ENCODE measurements at places on chromosomes 7 and 10.

- DNase-seq = no peak
Measured at GRCh38 chr10:130400890-130401289, 264.7 kb downstream of the GLRX3 start.

DNA sequence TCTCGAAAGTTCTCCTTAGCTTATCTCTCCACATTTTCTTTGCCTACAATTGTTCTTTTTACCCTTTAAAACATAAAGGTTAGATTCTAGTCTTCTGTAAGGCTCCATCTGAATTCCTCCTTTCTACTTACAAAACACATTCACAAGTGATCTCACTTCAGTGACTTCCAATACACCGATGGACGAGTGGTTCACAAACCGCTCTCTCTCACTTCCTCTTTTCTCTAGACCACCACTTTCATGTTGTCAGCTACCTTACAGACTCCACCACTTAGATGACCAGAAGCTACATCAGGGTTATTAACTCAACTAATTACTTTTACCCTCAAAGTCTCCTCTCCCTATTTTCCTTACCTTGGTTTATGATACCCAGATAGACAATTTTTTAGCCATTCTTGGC lies 11.8 kb downstream of the MET start:
- DNase-seq = peak; percentile 15

DNA sequence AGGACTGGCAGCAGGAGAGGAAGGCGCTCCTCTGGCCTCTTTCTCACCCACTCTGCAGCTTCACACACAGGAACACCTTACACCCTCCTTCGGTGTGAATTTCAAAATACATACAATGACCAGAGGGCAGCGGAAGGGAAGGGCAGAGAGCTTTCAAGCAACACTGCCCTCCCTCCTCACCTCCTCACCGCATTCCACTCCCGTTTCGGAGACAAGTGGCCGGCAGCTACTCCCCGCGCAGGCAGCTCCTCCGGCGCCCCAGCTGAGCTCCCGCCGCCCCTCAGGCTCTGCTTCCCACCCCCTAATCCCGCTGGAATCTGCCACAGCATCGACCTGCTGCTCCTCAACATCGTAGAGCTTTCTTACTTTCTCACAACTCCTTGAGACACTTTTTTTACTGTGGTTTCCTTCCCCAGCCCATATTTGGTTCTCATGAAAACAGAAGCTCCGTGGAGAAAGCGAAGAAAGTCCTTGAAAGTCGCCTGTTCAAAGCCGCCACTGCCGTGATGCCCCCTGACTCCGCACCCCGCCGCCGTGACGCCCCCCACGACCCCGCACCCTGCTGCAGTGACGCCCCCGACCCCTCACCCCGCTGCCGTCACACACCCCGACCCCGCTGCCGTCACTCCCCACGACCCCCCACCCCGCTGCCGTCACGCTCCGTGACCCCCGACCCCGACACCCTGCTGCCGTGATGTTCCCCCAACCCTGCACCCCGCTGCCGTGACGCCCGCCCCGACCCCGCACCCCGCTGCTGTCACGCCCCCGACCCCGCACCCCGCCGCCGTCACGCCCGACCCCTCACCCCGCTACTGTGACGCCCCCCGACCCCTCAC lies 14.6 kb upstream of the GPER1 start:
- DNase-seq = no peak

DNA sequence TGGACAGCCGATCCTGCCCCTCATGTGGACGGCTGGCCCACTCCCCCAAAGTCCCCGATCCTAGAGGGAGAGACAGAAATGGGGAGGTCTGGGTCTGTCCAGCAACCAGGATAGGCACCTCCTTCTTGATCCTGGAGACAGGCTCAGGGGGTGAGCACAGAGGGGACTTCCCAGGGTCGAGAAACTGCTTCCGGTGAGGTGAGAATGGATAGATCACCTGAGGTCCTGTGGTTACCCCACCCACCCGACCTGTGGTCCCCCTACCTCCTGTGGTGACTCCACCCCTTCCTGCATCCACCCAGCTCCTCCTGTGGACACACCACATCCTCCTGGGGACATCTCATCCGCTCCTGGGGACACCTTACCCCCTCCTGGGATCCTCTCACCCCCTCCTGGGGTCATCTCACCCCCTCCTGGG lies 27.4 kb upstream of the RASGEF1A start:
- DNase-seq = no peak

GRCh38 chr7:140686921-140687320 lies 9.6 kb upstream of the NDUFB2 start:
- DNase-seq = no peak

DNA sequence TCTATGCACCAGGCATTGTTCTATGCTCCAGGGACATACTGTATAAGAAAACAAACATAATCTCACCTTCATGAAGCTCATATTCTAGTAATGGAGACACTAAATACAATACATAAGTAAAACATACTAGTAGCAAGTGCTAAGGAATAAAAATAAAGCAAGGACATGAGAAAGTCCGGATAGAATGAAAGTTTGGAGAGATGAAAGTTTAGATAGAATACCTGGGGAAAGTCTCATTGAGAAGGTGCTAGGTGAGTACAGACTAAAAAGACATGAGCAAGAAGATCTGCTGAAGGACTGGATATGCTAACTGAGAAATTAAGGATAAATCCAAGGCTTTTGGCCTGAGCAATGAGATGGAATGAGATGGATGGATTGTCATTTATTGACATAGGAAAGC lies 34.0 kb downstream of the CCDC186 start:
- DNase-seq = no peak

- DNase-seq = peak; percentile 99
Measured at GRCh38 chr7:107168233-107169119, at the start of gene HBP1. Gene HBP1 (plus strand): TSS chr7:107169003. CDS start chr7:107179894, 10,891 bp downstream.

GRCh38 chr10:123492016-123492415 lies 174.1 kb upstream of the GPR26 start:
- DNase-seq = no peak

- DNase-seq = peak; percentile 17
Measured at GRCh38 chr7:70856901-70857630, 274.9 kb upstream of the GALNT17 start.

GRCh38 chr10:79058899-79059841 lies 9.6 kb upstream of the ZMIZ1 start:
- DNase-seq = no peak

- no peak for DNase-seq
Measured at GRCh38 chr10:90174531-90174930, 473.1 kb downstream of the KIF20B start.

GRCh38 chr7:154231732-154232131 lies 179.5 kb downstream of the DPP6 start:
- no peak for DNase-seq

GRCh38 chr7:153935095-153935494 lies 117.1 kb upstream of the DPP6 start:
- DNase-seq = no peak

- DNase-seq = no peak
Measured at GRCh38 chr10:72733989-72734388, 42.0 kb downstream of the MCU start.

GRCh38 chr10:126609566-126609965 lies 60.9 kb downstream of the C10orf90 start:
- no peak for DNase-seq

- no peak for DNase-seq
Measured at GRCh38 chr10:17662193-17663138, 18.5 kb downstream of the STAM start.

DNA sequence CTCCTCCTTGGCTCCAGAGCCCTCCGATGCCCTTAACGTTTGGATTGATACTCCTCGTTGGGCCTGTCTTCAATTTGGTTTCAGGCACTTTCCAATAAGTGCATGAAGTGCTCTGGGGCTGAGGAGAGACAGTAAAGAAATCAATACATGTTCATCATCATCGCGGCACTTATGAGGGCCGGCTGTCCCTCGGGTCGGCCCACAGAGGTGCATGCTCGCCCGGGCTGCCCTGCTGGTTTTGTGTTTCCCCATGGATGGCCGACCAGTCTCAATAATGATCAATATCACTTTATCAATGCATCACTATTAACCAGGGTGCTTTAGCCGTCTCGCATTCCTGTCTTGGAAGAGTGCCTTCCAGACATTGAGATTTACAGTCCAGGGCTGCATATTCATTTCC lies 154.2 kb downstream of the EBF3 start:
- no peak for DNase-seq

- DNase-seq = no peak
Measured at GRCh38 chr7:2688409-2689342, 674 bp downstream of the AMZ1 start.

GRCh38 chr7:103795787-103796186 lies 193.7 kb downstream of the RELN start:
- DNase-seq = no peak

DNA sequence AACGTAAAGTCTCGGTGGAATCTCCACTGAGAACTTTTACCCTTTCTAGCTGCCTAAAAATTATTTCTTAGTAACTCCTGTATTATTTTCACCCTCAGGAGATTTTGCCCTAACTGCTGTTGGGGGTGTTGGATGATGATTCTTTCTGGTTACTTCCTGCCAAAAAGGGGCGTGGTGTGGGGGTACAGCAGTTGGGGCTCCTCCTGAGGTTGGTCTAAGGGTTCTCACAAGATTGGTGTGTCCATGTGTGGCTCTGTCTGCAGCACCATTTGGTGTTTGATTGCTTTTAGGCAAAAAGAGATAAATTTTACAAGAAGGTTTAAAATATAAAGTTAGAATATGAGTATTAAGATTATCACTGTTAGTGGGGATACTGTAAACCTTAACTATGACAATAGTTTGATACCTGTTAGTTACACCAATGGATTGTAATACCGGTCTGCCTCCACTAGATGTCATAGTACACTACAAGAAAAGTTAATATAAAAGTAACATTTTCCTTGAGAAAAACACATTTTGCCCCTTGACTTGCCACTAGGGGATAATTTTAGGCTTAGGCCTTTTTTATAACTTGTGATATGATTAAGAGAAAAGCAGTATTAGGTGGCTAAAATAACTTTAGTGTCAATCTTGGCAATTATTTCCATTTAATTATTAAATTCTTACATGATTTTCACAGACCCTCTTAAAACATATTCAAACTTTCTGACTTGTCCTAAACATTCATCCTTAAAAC lies 928.7 kb downstream of the IPMK start:
- peak; percentile 94 for DNase-seq

- no peak for DNase-seq
Measured at GRCh38 chr7:204326-204725, 12.0 kb downstream of the FAM20C start.

DNA sequence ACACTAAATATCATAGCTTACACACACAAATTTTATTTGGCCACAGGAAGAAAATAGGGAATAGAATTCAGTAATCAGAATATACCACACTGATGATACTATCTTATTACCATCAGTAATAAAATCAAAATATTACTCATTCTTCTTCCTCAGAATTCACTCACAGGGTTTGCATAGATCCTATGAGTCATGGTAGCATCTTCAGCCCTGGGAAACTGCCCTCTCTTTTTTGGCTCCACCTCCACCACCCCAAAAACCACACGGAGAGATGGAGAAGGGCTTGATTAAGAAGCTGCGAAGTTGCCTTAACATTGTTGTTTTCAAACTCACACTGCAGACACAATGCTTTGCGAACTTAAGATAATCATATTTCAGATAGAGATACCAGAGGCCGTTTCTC lies 154.1 kb upstream of the AHR start:
- no peak for DNase-seq

DNA sequence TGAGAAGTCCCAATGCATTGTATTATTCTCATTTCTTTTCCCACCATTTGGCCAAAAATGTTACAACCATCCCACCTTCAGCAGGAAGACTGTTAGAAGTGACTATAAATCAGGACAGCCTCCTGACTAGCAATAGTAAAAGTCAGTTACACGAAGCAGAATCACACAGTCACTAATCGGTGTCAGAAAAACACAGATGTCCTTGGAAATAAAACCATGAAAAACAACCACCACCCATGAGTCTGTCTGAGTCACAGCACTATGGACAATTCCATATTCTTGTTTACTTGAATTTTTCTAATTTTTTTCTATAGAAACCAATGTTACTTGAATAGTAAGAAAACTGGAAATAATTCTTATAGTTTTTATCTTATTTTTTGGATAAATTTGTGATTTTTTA lies 81.9 kb upstream of the FRMD4A start:
- no peak for DNase-seq

DNA sequence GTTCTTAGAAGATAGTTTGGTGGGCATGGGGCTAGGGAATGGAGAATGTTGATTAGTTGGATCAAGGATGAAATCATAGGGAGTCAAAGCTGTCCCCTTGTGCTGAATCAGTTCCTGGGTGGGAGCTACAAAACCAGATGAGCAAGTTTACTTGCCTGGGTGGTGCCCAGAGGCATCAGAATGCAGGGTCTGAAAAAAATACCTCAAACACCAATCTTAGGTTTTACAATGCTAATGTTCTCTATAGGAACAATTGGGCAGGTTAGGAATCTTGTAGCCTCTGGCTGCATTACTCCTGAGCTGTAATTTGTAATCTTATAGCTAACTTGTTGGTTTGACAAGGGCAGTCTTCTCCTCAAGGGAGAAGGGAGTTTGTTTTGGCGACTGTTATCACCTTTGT lies 34.4 kb downstream of the LHFPL3 start:
- DNase-seq = no peak

DNA sequence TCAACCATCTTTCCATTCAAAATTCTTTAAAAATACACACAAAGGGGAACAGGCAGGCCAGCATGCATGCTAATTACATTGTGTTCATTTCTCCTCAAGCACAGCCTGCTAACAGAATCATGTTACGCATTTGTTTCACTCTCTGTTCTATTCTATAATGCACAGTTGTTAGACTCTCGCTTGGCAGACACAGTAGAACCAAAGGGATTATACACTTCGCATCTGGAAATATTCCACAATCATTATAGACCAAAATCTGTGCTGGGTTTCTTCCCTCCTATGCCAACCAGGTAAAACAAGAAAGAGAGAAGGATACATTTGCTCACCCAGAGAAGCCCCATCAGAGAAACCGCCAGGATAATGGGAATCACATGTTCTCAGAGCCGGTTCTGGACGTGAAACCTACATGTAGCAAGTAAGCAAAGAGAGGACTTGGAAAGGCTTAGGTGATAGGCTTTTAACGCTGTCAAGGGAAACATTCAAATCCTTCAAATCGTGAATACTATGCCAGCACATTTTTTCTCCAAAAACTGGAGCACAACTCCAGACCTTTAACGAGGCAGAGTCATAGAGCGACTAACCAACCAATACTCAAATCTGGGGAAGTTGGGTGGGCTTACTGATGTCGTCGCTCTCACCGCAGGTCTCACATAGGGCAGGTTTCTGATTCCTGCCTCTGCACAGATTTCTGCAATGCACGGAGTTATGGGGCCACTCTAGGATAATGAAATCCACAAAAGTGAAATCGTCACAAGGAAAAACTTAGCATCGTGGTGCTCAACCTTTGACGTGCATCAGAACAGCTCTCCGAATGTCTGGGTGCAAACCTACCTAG lies 380.5 kb upstream of the AUTS2 start:
- no peak for DNase-seq

GRCh38 chr7:15685358-15686294 lies 857 bp downstream of the MEOX2 start:
- DNase-seq = no peak

- DNase-seq = no peak
Measured at GRCh38 chr7:69814421-69814962, 216.2 kb downstream of the AUTS2 start.

DNA sequence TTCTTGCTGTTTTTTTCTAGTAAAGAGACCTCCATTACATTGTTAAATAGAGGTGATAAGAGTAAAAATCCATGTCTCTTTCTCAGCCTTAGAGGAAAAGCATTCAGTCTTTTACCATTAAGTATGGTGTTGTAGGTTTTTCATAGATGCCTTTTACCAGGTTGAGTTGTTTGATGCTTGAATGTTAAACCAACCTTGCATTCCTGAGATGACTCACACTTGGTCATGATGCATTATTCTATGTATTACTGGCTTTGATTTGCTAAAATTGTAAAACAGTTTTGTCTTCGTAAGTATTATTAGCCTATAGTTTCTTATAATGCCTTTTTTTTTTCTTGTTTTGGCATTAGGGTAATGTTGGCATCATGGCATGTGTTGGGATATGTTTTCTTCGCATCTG lies 90.0 kb downstream of the ANKRD61 start:
- DNase-seq = no peak
